ENCODE measurements at places on chromosomes 6 and 20.

DNA sequence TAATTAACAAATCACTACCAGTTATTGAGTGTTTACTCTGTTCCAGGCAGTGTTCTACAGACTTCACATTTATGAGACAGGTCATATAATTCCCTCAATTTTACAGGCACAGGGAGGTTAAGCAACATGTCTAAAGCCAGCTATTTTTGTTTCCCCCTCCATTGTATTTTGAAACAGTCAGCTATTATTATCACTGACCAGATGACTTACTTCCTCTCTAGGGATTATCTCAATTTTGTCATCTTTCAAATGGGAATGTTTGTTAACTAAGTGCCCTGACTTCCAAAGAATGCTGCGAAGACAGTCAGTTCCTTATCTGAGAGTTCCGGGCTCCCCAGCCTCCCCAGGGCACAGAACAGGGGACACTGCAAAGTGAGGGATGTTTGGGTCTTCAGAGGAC is 5.6 kb upstream of the CNPY3 start:
- no peak for DNase-seq

- peak; percentile 96 for DNase-seq
These were observed at the start of gene SNTA1 for GRCh38 chr20:33443512-33444239. TSS of gene SNTA1 (minus strand) at chr20:33443763. CDS start at chr20:33443620, 143 bp downstream.

DNA sequence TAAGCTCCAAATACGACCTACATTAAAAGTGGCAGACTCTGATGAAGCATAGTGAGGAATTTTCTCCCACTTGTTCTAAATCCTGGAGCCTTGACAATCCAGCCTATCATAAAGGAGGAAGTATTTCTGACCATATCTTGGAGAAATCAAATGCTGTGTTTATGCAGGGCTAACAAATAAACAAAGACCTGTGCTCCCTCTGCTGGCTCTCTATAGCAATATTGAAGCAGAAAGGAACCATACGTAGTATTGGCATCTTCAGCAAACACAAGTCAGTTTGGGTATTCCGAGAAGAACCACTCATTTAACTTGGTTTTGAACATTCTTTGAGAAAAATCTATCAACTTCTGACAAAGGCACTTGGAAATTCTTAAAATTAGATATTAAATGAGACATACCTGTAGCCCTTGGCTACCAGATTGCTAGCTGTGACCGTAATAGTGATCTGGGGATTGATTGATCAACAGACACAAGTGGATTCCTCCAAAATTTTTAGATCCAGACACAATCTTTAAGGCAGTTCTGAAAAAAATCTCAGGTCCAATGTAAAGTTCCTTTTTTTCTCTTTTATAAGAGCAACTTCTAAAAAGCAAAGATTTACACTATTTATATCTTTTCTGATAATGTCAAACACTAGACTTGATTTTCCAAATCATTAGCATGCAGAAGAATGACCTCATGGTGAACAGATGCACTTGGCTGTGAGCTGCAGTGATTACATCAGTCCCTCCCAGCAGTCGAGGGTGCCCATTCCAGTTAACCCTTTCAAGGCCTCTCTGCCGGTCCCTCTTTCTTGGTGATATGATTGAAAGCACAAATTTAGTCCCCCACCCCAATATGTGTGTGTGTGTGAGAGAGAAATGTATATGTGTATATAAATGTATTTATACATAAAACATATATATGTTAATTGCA is 40.2 kb downstream of the INSM1 start:
- DNase-seq = no peak

DNA sequence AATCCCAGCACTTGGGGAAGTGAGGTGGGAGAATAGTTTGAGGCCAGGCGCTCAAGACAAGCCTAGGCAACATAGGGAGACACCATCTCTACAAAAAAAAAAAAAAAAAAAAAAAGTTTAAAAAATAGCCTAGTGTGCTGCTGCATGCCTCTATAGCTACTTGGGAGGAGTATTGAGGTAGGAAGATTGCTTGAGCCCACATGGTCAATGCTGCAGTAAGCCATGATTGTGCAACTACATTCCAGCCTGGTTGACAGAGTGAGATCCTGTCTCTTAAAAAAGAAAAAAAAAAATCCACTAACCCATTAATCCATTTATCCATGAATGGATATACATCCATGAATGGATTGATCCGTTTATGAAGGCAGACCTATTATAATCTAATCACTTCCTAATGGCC is 1064.6 kb upstream of the EYS start:
- DNase-seq = no peak

GRCh38 chr20:37294262-37294981 is 5.0 kb downstream of the MANBAL start:
- no peak for DNase-seq

DNA sequence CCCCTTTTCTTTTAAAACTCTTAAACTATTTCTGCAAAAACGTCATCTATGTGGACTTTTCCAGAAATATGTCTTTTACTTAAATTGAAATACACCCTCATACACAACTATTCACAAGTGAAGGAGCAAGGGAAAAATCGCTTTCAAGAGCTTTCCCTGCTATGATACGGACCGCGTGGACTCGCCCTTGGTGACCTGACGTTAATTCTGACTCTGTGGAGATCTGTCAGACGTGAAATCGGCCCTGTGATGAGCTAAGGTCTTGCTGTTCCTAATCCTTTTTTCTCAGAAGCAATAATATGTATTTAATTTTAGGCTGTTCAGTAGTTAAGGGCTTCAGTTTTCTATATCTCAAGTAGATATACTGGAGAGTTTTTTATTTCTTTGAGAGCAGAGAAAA is 113.6 kb downstream of the RPP40 start:
- no peak for DNase-seq

- DNase-seq = peak; percentile 50
These were observed 91.4 kb upstream of the RNF217 start for GRCh38 chr6:124870611-124871459.

- no peak for DNase-seq
These were observed 40.6 kb upstream of the SLC22A16 start for GRCh38 chr6:110517034-110517433.

- no peak for DNase-seq
These were observed 3.8 kb downstream of the SLC13A3 start for GRCh38 chr20:46647469-46647868.

DNA sequence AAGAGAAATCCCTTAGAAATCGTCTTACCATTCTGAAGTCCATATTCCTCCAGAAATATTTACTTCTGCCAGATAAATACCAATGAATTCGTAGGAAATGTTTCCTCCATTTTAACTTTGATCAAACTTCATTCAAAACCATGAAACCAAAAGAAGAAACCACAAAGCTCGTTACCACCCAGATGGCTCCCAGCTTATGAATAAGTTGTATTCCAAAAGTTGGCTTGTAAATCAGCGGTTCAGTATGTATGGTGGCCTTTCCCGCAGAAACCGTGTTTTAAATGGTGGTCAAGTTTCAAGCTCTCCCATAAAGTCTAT is 73.6 kb upstream of the RIPOR2 start:
- DNase-seq = no peak

DNA sequence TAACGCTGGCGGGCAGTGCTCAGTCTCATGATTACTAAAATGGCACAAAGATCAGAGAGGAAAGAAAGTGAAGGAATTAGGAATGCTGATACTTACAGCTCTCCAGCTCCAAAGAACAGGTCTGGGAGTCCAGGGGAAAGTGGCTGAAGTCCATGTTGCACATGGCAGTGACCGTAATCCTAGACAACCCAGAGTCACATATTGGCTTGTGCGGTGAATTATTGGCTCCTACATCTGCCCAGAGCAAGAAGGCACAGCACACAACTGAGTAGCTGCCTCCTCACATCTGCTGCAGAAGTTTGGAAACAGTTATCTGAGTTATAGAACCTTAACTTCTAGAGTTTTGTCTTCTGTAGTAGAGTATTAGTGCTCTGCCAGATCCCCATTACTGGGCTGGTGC is 47.2 kb downstream of the GABRR2 start:
- no peak for DNase-seq

DNA sequence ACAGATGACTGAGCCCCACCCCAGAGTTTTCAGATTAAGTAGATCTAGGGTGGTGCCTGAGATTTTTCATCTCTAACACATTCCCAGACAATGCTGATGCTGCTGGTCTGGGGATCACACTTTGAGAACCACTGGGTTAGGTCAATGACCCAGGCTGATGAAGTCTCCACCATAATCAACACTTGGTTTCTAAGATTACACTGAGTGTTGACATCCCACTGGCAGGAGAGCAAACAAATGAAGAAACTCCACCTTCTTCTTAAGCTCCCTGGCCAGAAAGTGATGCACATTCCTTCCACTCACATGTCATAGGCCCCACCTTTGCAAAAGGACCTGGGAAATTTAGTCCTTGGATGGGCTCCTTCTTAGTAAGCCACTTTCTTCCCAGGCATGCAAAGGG is 53.1 kb downstream of the MAFB start:
- no peak for DNase-seq

GRCh38 chr20:5349448-5349847 is 32.7 kb upstream of the PROKR2 start:
- DNase-seq = no peak

DNA sequence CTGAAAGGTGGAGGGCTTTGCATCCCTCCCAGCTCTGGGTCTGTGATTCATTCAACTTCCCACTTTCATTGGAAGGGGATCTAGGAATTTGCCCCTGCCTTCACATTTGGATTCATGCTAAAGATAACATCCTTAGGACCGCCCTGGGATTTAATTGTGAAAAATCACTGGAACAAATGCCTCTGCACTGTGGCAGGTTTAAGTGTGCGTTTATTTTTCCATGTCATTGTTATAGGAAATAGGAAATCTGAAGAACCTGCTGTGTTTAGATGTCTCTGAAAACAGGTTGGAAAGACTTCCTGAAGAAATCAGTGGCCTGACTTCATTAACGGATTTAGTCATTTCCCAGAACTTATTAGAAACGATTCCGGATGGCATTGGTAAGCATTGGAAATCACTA is 104.7 kb downstream of the LRRC1 start:
- no peak for DNase-seq

- no peak for DNase-seq
These were observed 19.7 kb upstream of the GTSF1L start for GRCh38 chr20:43746344-43747137.

DNA sequence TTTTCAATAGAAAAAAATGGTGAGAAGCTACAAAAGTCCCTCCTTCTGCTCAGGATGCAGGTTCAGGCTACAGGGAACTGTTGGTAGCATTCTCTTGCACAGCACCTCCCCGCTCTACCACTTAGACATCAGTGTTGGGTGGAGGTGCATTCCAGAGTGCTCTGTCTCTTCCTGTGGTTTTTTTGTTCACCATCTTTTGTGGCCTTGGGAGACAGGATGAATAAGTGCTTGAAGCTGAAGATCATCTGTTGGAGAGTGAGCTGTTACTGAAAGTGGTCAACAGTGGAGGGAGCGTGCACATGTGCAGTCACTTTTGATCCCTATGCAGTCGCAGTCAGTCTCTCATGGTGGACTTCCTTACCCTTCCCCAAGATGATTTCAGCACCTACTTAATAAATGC is 16.6 kb upstream of the BTBD3 start:
- no peak for DNase-seq

GRCh38 chr6:55047451-55048044 is 126.8 kb upstream of the HCRTR2 start:
- DNase-seq = no peak

DNA sequence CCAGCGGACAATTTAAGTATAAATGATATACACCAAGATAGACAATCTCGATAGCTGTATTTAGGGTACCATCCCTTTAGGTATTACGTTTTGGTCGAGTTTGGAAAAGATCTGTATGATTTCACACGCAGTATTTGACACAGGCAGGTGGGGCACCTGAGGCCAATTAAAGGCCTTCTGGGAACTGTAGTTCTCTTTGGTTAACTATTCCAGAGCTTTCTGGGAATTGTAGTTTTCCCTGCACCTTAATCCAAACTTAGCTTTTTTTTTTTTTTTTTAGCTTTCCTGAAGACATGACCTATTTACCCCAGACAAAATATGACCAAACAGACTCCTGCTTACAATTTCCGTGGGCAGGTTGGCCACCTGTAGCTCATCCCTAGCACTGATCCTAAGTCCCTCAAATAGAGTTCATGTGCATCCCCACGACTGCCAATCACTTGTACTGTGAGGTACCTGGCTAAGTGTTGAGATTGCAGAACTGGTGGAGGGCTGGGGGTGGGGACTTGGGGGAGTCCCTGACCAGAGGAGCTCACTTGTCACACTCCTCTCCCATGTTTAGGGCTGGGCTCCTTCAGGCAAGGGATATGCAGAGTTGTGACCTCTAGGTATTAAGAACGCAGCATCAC is 999 bp upstream of the EHMT2 start:
- DNase-seq = peak; percentile 70
